AML-193 (cell line): ENCODE measurements at places on chromosomes 4 and X.

GRCh38 chr4:183503497-183504063 is 1.3 kb upstream of the ING2 start:
- no peak for DNase-seq

GRCh38 chrX:13142891-13143290 is 98.5 kb upstream of the FAM9C start:
- DNase-seq, result no peak

- no peak for DNase-seq
Observed at GRCh38 chr4:35538807-35539206, 705.5 kb downstream of the ARAP2 start.

GRCh38 chrX:125680366-125680765 is 360.7 kb downstream of the TEX13C start:
- no peak for DNase-seq

DNA sequence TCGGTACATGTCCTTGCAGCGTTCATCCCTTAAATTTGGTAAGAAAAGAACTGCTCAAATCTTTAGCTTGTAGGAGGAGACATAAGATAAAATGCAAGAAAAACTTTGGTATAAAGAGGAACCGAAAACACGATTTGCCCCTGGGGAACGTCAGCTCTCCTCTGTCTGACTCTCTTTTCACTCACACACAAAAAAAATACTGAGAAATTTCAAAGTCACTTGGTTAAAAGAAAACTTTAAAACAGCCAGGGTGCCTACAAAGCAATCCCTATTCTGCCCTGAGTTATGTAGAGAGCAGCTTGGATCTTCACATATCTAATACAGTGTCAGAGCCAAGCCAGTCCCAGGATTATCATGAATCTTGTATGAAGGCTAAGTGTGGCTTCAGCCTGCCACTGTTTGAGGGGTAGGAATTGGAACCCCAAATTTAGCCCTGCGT is 248.5 kb upstream of the CXXC4 start:
- DNase-seq, result no peak
